Liver (tissue), 10 donors: ENCODE measurements at places on chromosomes 7 and 10.

DNA sequence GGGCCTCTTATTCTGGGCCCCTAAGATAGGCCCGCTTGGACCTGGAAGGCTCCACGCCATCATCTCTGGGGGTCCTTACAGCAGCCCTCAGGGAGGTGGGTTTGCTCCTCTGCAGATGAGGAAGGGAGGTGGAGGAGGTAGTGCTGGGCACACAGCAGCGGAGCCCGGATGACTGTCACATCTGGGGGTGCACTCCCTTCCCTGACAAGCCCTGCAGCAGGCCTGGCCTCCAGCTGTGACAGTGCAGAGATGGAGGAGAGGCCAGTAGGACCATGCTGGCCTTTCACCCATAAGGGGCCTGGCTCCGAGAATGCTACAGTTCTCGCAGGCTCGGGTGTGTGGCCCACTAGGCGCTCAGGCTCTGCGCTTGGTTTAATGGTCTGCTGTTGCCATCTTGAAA is 9.2 kb downstream of the GDF2 start:
- no peak for DNase-seq

DNA sequence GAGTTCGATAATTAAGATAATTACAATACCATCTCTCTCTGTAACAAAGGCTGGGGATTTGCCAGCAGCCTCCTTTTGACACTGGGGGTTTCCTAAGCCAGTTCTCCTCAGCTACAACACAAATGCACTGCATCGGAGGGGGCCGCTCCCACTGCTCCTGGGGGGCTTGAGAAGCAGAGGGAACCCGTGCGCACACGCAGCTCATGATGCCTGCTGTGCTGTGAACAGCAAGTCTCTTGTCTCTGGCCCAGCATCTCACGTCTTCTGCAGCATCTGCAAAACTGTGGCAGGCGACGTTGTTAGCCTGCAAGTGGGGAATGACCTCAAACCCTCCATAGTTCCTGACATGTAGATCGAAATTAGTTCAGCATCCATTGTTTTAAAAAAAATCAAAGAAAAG is 5.5 kb downstream of the VIPR2 start:
- no peak for DNase-seq

GRCh38 chr10:74008212-74008731 is 10.4 kb downstream of the VCL start:
- no peak for DNase-seq

- no peak for DNase-seq
Observed at GRCh38 chr7:121198502-121198901, 130.3 kb upstream of the WNT16 start.

GRCh38 chr7:28815369-28815927 is 142.7 kb downstream of the TRIL start:
- DNase-seq: no peak

DNA sequence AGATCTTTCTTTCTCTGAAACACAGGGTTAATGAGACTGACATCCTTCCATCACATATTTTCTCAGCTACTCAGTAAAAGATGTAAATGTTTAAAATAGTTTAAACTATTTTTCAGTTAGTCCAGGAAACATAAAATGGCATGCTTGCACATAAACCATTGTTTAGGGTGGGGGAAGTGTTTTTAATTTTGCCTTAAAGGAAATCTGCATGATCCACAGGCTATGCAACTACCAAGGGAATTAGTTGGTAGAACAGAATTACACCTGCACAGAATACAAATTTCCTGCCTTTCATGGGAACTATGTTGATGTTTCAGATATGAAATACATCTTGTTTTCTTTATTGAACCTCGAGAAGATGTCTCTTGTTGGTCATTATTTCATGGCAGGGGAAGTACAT is 10.6 kb downstream of the CAV1 start:
- no peak for DNase-seq

DNA sequence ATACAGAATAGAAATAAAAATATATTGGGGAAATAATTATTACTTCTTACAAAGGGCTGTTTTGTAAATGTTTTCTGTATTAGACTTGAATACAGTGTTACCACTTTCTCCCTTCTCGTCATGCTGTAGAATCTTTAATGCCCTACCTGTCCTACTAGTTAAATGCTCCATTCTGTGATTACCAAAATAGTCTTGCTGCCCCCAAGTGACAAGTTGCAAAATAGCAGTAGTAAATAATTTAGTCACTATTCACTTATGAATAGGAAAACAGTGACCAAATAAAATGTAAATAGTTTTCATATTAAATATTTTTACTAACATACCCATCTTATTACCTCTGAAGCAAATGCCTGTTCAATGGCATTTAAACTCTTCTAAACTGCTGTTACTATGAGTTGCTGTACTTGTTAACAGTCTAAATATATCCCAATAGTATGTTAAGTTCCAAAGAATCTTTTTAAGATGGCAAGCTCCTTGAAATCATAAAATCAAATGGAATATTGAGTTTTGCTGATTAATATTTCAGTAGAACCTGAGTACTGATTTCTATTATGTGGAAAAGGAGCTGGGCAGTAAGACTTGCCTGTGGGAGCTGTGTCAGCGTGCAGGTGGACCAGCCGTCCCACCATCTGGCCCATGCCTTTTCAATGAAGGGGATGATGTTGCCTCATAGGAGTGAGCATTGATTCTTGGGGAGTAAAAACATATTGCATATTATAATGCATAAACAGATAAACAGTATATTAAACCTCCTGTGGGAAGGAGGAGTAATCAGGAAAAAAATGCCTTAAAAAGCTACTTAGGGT is 18.1 kb upstream of the OIT3 start:
- DNase-seq: no peak

DNA sequence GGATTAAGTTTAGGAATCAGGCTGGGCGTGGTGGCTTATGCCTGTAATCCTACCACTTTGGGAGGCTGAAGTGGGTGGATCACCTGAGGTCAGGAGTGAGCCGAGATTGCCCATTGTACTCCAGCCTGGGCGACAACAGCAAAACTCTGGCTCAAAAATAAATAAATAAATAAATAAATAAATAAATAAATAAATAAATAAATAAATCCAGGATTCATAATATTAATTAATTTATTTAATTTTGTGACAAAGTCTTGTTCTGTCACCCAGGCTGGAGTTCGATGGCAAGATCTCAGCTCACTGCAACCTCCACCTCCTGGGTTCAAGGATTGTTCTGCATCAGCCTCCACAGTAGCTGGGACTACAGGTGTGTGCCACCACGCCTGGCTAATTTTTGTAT is 4.2 kb downstream of the SUGCT start:
- DNase-seq: no peak

- no peak for DNase-seq
Observed at GRCh38 chr7:15886626-15887025, 200.1 kb upstream of the MEOX2 start.

DNA sequence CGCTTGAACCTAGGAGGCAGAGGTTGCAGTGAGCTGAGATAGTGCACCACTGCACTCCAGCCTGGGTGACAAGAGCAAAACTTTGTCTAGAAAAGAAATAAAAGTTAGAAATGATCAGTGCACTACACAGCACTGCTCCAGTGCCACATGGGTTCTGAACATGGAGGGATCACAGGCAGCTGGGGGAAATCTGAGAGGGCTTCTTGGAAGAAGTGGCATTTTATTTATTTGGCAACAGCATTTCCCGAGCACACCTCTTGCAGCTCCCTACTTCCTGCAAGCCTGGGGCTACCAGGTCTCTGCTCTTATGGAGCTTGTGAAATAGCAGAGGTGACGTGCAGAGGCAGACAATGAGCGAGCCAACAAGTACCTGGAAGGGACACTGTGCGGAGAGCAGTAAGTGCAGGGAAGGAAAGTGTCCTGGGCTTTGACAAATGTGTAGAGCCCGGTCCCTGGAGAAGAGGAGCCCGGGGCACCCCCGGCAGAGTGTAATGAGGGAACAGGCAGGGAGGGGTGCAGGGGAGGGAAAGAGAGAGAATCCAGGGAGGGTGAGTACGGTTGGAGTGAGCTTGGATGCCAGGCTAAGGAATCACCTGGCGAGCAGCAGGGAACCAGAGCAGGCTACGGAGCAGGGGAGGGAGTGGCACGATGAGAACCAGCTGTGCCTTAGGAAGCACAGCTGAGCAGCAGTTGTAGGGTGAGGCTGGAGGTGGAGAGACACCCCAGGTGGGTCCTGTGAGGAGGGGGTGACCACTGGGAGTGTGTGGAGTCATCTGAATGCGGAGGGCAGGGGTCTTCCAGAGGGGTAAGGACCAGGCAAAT is 104.6 kb upstream of the CTBP2 start:
- DNase-seq: no peak

- no peak for DNase-seq
Observed at GRCh38 chr7:36132012-36132411, 21.0 kb upstream of the EEPD1 start.

- DNase-seq: no peak
Observed at GRCh38 chr7:525740-526139, 6.1 kb upstream of the PDGFA start.

DNA sequence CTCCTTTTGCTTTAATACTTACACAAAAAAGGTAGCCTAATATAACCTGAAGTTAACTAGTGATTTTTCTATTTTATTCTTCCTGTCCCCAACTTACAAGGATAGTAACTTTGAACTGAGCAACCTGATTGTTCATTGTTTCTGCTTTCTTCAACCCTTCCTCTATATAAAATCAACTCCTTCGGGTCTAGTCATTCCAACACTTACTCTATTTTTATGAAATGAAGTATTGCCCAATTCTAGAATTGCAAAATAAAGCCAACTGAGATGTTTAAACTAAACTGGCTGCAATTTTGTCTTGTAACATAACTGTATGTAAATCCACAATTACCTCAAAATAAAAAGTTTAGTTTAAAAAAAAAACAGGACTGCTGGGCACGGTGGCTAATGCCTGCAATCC is 20.3 kb upstream of the DNA2 start:
- DNase-seq: no peak

- no peak for DNase-seq
Observed at GRCh38 chr7:113199841-113200240, 81.5 kb upstream of the SMIM30 start.

DNA sequence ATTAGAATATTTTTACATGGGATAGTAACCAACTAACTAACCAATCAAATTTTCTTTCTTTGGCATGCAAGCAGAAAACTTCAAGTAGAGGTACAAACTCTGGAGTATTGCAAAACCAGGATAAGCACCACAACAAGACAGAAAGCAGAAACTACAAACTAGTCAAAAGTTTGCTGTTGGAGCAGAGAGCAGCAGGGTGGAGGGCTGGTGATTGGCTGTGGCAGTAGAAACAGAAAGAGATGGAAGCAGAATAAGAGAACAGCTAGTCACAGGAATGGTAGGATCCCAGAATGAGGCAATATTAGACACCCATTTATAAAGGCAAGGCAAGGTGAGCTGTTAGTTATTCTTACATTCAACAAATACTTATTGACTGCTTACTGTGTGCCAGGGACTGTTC is 6.8 kb upstream of the MACC1 start:
- no peak for DNase-seq

DNA sequence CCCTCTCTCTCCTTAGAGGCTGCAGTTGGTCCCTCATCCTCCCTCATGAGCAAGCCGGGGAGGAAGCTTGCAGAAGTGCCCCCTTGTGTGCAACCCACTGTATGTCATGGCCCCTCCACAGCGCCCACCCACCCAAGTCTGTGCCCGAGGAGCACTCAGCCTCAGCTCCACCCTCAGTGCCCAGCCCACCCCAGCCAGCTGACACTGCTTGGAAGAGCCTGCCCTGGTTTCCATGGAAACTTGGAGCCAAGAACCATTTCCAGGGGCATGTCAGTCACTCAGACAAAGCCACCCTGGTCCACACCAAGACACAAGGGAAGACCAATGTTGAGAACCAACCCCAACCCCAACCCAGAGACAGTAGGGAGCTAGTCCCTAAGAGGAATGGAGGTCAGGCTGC is 79.5 kb downstream of the PAX2 start:
- no peak for DNase-seq

DNA sequence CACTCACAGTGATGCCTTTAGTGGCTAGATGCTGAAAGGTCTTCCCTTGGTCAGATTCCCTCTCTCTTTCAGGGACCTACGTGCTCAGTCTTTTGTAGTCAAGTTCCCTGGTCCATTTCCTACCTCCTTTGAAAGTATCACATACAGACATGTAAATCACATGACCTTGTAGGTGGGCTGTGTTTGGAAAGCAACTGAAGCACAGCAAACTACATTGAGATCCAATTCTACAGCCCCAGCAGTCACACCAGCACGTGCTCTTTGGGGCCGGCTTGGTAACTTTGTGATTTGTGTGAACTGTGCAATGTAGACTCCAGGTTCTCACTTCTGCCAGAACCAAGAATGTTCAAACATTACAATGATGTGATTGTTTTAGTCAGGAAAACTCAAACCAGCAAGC is 89.7 kb upstream of the PLPP4 start:
- DNase-seq: no peak

DNA sequence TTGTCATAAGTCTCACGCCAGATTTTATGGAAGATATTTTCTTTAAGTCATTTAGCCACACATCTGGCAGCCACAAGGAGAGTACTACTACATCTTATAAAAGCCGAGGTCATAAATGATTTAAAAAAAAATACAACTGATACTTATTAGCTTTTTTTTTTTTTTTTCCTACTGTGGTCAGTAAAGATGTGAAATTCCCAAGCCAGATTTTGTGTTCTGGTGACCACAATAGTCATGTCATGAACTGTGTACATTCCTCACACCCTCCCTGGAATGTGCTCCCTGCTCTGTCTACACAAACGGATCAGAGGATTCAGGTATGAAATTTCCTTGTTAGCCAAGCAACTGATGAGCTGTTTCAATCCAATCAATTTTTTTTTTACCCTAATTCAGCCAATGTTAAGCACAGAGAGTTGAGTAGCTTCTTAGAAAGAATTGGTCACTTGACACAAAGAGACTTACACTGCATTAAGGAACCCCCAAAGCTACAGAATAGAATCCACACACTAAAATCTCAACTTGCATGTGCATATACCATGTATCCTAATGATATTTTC is 54.7 kb downstream of the CHRM2 start:
- no peak for DNase-seq

- DNase-seq: no peak
Observed at GRCh38 chr7:135463908-135464307, 46.0 kb downstream of the CNOT4 start.

DNA sequence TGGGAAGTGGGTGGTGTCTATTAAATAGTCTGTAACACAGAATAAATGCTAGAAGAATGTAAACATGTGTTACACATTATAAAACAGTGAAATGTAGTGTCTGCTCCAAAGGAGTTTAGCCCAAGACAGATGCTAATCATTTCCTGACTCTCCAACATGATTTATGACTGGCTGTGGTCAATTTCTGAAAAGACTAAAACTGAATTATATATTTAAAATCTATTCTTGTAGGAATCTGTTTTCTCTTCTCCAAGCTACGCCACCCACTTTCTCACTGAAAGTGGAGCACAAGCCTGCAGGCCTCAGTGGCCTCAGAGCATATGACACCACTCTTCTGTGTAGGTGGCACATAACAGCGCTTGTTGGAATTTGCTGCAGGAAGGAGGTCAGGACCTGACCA is 44.4 kb downstream of the CTTNBP2 start:
- no peak for DNase-seq

- no peak for DNase-seq
Observed at GRCh38 chr10:117462424-117462792, 80.1 kb upstream of the EMX2 start.

- no peak for DNase-seq
Observed at GRCh38 chr10:89341649-89342048, 13.9 kb downstream of the IFIT3 start.
